Pancreas (tissue), 10 donors: ENCODE measurements at places on chromosomes 7 and 10. TPM values are rescaled to one million over a fixed set of nuclear protein-coding genes. Genes with fewer than 3 reads are reported as not detected.
A peak's percentile ranks its signal among the peaks of the same experiment; 100 is the strongest.

- no peak for DNase-seq
Measured at GRCh38 chr10:80406204-80406603, 2.1 kb upstream of the PRXL2A start.

GRCh38 chr7:103124429-103124979 is 24.4 kb downstream of the NAPEPLD start:
- DNase-seq: no peak

- DNase-seq: peak; percentile 53
Measured at GRCh38 chr10:43203448-43204041, 63.3 kb downstream of the RASGEF1A start.

GRCh38 chr10:60611291-60611747 is 167.0 kb upstream of the CDK1 start:
- no peak for DNase-seq

- DNase-seq: no peak
Measured at GRCh38 chr10:124072106-124072505, 21.3 kb downstream of the CHST15 start.

DNA sequence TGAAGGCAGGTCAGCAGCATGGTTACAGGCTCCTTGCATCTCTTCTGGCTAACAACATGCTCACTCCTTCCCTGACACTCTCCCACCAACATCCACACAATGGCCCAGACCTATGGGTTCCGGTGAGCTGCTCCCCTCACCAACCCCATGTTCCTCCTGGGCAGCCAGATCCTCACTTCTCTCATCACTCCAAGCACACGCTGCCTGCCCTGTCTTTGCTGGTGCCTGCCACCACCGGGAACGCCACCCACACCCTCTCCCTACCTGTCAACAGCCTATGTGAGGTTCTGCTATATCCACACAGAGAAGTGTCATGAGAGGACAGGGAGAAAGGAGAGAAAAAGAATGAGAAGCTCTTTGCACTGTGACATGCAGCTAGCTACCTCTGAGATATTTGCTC is 14.6 kb downstream of the PARP12 start:
- DNase-seq: no peak

- no peak for DNase-seq
Measured at GRCh38 chr10:55263327-55263726, 462.3 kb upstream of the PCDH15 start.

- no peak for DNase-seq
Measured at GRCh38 chr10:86648704-86649427, 5.5 kb upstream of the OPN4 start.

DNA sequence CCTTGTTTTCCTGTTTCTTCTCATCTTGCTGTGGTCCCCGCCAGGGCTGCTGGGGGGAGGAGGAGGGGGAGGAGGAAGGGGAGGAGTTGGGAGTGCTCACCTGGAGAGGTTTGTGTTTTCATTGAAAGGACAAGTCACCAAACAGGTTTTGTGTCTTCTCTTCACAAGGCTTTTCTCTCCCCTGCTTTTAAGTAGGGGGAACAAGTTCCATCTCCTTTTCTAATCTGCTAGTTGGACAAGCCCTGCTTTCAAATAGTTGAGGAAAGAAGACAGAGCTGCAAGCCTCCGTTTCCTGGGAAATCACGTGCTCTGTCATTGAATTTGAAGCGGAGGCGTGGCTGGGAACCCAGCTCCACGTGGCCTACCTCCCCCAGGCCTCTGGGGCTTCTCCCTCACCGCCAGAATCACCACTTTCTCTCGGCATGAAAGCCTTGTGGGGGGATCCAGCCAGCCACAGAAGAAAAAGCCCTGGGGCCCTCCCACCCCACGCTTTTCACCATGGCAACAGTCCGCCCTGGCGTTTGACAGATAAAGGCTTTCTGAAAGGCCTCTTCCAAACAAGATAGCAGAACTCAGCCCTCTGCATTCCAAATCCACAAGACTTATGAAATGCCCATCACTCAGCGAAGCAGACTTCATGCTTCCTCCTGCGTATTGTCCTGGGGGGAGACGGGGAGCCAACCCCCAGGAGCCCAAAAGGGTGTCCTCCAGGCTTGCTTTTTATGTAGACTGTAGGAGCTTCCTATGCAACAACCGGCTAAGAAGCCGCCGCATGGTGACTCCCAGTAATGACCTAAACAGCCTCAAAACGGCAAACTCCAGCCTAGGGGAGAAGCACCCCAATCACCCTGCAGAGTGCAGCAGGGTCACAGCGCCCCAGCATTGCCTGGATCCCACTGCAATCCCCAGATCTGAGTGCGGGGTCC is 51.7 kb downstream of the PROSER2 start:
- DNase-seq: peak; percentile 68

GRCh38 chr10:114234132-114234531 is 4.9 kb upstream of the VWA2 start:
- DNase-seq: no peak

- DNase-seq: no peak
Measured at GRCh38 chr10:85524001-85524666, 842.5 kb downstream of the GRID1 start.

GRCh38 chr10:46299536-46300369 is 13.0 kb downstream of the ANTXRL start:
- no peak for DNase-seq

DNA sequence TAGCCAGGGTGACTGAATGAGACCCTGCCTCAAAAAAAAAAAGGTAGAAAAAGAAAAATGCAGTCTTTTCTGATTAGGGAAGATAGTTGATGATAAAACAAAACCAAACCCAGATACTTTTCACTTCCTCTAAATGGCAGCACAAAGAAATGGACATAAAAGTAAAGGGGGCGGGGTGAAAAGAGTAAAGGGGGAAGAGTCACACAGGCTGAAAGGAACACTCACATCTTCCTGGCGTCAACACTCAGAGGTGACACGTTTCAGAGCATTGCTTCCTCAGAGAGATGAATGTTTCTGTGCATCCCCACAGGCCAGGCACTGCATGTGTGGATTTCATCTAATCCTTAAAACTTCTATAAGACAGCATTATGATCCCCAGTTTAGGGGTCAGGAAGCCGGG is 81.2 kb downstream of the HIPK2 start:
- DNase-seq: no peak

- no peak for DNase-seq
Measured at GRCh38 chr10:107544706-107545520, 380.4 kb upstream of the SORCS1 start.

The MACROH2A2 gene
- total RNA-seq: 7.1 TPM

The CALML3 gene
- not detected for total RNA-seq

The IL6 gene
- total RNA-seq: 1.3 TPM

The ZSCAN25 gene
- total RNA-seq: 12.8 TPM
